ENCODE measurements at places on chromosomes 2 and 18. TPM values are rescaled to one million over a fixed set of nuclear protein-coding genes. Genes with fewer than 3 reads are reported as not detected.
A peak's percentile ranks its signal among the peaks of the same experiment; 100 is the strongest.

GRCh38 chr2:201362396-201362795 is 5.3 kb upstream of the FLACC1 start:
- DNase-seq, result no peak

Gene HNMT
- polyA plus RNA-seq, result 25.4 TPM

Gene PLGLB2
- 1.1 TPM for polyA plus RNA-seq

Gene ABCG8
- 0.08 TPM for polyA plus RNA-seq

- DNase-seq, result no peak
Measured at GRCh38 chr2:145799595-145800108, 1279.7 kb upstream of the ZEB2 start.

Gene SPP2
- polyA plus RNA-seq, result not detected

GRCh38 chr18:40868110-40868858 is 1086.8 kb upstream of the PIK3C3 start:
- DNase-seq, result no peak

Gene KLHL30
- 19.7 TPM for polyA plus RNA-seq

DNA sequence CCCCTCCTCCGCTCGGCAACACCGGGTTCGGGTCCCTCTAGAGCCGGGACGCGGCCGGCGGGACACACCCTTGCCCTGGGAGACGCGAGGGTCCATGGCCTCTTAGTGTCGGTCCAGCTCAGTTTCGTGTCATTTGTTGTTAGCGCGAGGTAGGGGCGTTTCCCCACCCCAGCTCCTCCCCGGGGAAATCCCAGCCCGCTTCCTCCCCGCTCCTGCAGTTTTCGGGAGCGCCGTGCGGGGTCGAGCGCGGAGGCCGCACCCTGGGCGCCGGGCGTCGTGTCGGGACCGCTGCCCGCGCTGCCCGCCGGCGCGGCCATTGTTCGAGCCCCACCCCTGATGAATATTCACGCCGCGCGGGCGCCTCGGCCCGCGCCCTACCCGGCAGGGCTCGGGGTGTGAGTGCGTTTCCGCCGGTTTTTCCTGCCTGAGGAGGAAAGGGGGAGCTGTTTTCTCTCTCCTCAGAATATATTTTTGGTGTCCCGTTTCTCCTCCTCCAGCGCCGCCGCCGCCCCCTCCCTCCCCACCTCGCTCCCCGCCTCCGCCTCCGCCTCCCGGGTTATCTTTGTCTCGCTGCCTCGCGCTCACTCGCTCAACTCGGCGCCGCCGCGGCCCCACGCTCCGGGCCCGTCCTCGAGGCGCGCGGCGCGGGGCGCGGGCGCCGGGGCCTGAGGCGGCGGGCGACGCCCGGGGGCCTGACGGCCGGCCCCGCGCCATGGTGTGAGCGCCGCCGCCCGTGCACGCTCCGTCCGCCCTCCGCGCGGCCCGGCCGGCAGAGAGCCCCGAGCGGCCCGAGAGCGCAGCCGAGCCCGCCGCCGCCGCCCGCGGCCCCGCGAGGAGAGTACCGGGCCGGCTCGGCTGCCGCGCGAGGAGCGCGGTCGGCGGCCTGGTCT is at the start of gene MAP4K4:
TSS of gene MAP4K4 (plus strand) at position 584 of the 890 bp plus-strand sequence. CDS start 374 bp downstream, outside the sequence.
- peak; percentile 88 for DNase-seq

Gene RIT2
- polyA plus RNA-seq, result not detected

Gene EFR3B
- 4.5 TPM for polyA plus RNA-seq

Gene TUBB8B
- polyA plus RNA-seq, result not detected

DNA sequence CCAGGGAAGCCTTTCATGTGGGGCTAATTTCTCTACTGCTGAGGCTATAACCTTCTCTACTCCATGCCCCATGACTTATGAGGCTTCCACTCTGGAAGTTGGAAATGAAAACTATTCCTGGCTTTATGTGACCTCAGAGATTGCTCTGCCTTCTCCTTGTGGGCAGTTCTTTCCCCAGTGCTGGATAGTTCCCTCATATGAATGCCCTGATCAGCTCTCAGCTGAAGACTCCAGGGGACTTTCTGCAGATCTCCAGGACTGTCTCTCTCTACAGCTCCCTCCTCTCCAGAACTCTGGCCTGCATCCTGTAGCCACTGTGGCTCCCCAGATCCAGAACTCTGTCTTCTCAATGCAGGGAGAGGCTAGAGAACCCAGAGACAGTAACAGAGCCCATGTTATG is 235.1 kb downstream of the SEPTIN10 start:
- no peak for DNase-seq

Gene CIB4
- not detected for polyA plus RNA-seq

DNA sequence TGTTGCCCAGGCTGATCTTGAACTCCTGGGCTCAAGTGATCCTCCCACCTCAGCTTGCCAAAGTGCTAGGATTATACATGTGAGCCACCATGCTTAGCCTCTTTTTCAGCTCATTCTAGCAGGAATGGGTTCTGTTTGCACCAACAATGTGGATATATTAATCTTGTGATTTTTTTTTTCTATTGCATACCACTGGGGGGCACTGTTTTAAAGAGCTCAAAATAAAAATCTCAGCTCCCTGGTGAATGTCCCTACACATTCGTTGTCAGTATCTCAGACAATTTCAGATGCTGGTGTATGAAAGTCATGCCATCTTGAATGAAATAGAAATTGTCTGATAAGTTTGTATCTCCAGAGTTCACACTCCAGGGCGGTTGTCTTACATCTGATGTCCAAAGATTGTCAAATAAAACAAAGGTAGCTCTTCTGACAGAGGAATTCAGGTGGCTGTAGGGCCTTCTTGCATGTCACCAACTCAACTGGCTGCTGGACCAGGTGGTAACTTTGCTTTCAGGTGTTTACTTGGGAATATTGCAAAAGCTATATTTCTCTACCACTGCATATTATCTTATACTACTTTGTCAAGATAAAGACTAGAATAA is 3.1 kb upstream of the MATN3 start:
- peak; percentile 64 for DNase-seq

Gene LRP1B
- polyA plus RNA-seq, result 0.94 TPM

- DNase-seq, result no peak
Measured at GRCh38 chr2:45942237-45942738, 290.8 kb downstream of the PRKCE start.

- no peak for DNase-seq
Measured at GRCh38 chr2:106144621-106145331, 49.3 kb downstream of the UXS1 start.

DNA sequence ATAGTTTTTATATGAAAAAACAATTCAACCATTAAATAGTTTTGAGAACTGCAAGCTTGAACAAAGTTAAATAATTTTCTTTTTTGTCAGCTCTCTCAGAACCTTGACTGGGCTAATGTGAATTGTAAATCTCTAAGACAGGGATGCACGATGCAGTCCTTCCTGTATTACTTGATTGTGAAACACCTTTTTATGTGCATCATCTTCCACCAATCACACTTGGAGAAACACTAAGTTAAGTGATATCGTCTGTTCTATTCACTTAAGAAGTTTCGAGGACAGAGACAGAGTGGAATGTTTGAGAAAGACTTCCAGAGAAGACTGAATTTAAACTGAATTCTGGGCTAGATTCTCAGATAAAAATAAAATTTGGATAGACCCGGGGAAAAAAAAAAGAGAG is 238.2 kb downstream of the MREG start:
- no peak for DNase-seq

- peak; percentile 25 for DNase-seq
Measured at GRCh38 chr18:60485201-60485600, 112.6 kb upstream of the MC4R start.

Gene GCA
- polyA plus RNA-seq, result 8.1 TPM

DNA sequence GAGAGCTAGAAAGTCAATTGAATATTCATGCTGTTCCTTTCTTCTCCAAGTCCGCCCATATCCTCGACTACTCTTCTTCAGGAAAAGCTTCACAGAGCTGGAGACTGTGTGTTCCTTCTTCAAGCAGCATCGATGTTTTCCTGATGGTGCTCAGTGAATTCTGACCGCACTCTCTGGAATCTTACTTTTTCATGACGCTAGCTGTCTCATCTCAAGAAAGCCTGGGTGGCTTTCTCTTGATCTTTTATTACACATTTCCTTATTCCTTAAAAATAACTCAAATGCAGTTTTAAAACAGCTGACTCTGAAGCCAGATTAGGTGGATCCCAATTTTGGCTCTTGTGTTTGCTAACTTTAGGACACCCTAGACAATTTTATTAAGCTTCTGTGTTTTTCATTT is 1245.1 kb upstream of the LRRTM1 start:
- DNase-seq, result no peak

DNA sequence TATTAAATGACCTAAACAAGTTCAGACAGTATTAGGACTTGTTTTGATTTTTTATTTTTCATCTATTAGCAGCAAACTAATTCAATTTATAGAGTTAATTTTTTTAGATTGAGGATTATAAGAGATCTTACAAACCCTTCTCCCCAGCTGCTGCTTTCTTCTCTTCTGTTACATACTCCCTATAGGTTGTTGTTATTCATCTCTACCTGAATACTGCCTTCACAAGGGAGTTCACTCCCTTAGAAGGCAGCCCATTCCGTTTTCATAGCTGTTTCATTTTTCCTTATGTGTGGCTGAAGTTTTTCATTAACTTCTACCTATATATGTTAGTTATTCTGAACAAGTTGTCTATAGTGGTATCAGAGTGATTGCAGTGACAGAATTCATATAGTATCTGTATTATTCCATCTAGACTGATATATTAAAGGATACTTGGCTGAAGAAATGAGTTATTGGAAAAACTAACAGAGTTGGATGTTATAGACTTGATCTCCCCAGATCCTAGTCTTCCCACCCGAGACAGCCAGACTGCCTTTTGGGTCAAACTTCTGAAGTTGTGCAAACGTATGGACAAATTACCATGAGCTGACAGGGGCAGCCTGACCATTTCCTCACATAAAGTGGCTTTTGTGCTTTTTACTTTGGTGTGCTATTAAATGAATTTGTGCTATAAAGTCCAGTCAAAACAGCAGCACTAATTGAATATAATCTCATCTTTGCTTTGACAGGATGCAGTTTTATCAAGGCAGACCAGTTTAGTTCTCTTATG is 8.7 kb downstream of the GLS start:
- no peak for DNase-seq

Gene FOXD4L1
- 1.4 TPM for polyA plus RNA-seq

GRCh38 chr18:39749154-39749553 is 2183.6 kb upstream of the CELF4 start:
- DNase-seq, result no peak

DNA sequence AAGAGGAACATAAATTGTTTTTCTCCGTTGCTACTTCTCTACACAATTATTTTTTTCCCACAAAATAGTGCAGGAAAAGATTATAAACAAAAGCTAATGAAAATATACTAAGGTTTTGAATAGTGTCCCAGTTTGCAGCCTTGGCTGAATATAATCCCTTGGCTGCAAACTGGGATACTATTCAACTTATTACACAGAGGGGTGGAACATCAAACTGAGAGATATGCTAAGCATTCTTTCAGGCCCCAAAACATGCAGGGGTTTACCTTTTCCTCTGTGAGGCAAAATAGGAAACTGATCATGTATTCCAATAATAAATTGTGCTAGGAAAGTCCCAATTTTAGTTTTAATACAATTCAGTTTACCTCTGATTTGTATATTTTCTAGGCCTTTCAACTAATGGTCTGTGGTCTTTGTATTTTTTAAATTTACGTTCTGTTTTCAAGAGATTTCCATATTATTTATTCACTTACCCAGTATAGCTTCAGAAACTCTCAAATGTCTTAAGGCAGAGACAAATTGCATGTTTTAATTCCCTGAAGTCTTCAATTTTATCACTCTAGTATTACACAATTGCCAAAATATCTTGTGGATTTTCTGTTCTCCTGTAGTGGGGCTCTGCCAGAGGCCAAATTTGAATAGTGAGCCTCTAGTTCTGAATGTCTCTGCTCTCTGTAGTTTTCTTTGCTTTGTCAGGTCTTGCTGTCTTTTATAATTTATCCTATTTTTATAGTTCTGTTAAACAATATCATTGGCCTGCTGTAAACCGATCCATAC is 63.9 kb downstream of the PPP1R1C start:
- peak; percentile 83 for DNase-seq

DNA sequence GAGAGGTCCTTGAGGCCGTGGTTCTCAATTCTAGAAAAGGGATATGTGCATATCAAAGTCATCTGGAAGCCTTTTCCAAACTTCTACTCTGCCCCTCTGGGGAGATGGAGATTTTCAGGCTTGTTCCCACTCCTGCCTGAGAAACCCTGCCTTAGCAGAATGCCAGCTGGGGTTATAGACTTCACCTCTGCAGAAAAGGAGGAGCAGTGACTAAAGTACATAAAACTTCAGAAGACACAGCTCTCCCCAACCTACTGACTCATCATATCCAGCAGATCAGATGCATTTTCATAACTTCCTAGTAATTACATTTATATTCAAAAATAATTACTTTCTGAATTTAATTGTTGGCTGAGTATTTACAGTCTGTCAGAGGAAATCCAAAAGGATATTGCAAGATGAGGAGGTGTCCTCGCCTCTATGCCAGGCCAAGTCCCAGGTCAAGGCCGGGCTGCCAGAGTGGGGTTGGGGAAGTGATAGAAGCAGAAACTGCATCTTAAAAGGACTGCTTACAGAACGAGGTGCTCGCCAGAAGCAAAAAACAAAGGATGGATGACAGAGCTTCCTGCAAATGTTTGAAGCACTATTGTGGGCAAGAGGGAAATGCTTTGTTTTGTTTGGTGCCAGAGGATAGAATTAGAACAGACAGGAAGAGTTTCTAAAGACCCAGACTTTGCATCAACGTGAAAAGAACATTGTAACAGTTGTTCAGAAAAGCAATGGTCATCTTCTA is 75.6 kb upstream of the APCDD1 start:
- no peak for DNase-seq

All from muscle of back (tissue), 13 donors.